Fibroblast of the aortic adventitia (primary cell): ENCODE measurements at places on chromosomes 2 and 18. TPM values are rescaled to one million over a fixed set of nuclear protein-coding genes. Genes with fewer than 3 reads are reported as not detected.

Gene ACOXL
- not detected in 2 replicates for total RNA-seq

DNA sequence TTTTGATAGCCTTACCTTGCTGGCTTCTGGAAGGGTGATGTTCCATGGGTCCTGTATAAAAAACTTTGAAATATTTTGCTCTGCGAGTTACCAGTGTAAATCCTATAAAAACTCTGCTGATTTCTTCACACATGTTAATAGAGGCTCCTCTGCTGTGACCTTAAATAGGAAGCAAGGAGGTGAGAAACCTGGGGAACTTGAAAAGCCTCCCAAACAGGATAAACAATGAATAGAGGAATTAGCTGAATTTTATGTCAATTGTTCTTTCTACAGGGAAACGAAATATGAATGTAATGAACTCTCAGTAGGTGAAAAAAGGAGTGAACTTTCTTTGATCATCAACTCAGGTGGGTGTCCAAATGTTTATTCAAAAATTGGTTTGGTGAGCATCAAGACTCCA, 10.8 kb upstream of the CCL20 start:
- no peak for DNase-seq

- no peak for DNase-seq
Observed at GRCh38 chr2:138654146-138654545, 126.0 kb downstream of the NXPH2 start.

DNA sequence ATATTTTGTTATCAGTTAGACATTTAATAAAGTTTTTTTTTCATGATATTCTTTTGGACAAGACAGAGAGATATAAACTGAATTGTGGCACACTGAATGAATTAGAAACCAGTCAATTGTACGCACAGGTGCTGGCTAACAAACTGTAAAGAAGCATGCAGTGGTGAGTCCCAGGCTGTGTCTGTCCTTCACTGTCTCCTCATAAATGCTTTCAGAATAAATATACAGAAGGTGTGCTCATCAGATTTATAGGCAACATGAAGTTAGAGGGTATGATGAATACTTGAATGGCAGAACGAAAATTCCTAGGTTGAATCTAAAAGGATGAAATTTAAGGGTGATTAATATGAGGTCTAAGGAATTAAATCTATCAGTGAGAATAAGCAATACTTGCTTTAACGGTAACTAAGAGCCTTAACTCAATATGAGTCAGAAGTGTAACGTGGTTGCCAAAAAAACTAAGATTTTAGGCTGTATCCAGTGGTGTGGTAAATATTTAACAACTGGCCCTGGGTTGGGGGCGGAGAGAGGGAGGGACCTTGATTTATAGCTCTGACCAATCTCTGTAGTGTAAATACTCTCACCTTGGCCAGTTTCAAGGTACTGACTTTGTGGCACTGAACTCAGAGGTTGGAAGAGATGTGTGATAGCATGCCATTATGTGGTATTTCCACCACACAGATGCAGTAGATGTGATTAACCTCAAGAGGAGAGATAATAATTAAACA, 41.9 kb upstream of the AAK1 start:
- DNase-seq, result peak; percentile 62

Gene ITGA4
- 8.9 and 27.6 TPM in 2 replicates for total RNA-seq

Gene TRABD2A
- 0.33 and 1.6 TPM in 2 replicates for total RNA-seq

- DNase-seq, result peak; percentile 69
Observed at GRCh38 chr2:196566961-196567666, 72.4 kb upstream of the CCDC150 start.

DNA sequence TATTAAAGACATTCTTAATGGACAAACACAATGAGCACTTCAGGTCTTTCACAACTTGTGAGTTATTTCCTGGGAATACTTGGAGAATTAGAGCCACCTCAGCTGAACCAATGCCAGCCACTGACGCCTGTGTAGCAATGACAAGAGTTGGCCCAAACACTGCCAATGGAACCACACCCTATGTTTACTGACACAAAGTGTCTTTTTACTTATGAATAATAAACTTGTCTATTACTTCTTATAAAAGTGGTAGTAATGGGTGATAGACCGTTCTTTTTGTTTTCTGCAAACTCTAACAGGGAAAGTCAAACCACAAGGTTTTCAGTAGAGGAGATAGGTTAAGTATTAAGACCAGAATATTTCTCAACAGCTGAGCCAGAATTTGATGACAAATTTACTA, 12.5 kb upstream of the CHAC2 start:
- DNase-seq, result peak; percentile 44

DNA sequence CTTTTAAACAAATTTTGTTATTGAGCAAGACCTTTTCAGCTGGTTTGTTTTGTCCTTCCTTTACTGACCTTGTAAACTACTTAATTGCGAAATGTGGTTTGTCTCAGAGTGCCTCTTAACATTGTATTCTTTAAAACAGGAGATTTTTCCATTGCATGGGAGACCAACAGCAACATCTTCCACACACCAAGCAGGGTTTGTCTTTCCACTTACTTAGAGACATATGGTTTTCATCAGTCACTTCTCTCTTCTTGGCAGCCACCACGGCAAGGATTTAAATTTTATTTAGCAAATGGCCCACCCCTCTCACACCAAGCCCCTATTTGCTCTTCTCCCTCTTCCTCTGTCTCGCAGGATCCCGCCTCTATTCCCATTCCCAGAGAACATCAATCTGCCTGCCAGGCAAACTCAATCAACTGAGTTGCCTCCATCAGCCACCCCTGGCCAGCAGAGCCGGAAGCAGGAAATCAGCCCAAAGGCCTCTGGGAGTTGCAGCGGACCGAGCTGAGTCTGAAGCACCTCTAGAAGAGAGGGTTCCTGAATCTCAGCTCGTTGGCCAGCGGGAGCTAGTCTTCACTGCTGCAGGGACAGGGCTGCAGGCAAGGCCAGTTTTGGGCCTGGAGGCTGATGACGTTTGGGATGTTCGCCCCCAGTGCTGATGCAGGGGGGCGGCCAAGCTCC, 11.3 kb upstream of the CIB4 start:
- DNase-seq, result peak; percentile 53

GRCh38 chr2:205700331-205701132, 18.2 kb downstream of the NRP2 start:
- peak; percentile 68 for DNase-seq

Gene HJURP
- total RNA-seq, result 1.1 and 34.9 TPM in 2 replicates

Gene CREG2
- total RNA-seq, result 0.25 and 1.5 TPM in 2 replicates

- no peak for DNase-seq
Observed at GRCh38 chr2:201621293-201621999, 21.9 kb downstream of the TMEM237 start.

Gene SATB2
- 2.3 and 12.7 TPM in 2 replicates for total RNA-seq

DNA sequence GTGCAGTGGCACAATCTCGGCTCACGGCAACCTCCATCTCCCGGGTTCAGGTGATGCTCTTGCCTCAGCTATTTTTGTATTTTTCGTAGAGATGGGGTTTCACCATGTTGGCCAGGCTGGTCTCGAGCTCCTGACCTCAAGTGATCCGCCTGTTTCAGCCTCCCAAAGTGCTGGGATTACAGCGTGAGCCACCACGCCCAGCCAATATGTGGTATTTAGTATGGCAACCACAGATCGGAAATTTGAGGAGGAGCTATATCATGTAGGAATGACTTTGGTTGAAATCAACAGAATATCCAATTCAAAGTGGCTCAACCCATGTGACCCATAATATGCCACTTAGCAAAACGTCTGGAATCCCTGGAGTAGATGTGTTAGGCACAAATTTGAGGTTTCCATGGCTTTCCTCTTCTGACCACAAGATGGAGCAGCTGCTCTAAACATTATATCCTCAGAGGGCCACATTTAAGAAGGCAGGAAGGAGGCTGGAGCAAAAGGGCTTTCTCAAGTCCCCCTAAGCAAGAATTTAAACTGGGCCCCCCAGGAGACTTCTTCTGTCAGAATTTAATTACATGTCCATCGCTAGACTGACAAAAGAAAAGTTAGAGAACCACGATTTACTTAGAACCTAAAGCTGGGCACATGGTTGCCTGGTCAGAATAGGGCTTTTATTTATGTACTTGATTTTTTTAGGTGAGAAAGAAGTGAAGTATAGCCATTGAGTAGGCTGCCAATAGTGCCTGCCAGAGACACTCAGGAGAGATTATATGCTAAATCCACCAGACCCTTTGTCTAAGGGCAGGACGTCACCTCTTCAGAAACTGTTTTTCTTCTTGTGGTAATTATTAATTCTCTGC, 49.6 kb upstream of the ITSN2 start:
- peak; percentile 84 for DNase-seq

Gene TEX44
- total RNA-seq, result not detected in 2 replicates

GRCh38 chr2:219155054-219155644, 5.5 kb downstream of the NHEJ1 start:
- DNase-seq, result peak; percentile 87

DNA sequence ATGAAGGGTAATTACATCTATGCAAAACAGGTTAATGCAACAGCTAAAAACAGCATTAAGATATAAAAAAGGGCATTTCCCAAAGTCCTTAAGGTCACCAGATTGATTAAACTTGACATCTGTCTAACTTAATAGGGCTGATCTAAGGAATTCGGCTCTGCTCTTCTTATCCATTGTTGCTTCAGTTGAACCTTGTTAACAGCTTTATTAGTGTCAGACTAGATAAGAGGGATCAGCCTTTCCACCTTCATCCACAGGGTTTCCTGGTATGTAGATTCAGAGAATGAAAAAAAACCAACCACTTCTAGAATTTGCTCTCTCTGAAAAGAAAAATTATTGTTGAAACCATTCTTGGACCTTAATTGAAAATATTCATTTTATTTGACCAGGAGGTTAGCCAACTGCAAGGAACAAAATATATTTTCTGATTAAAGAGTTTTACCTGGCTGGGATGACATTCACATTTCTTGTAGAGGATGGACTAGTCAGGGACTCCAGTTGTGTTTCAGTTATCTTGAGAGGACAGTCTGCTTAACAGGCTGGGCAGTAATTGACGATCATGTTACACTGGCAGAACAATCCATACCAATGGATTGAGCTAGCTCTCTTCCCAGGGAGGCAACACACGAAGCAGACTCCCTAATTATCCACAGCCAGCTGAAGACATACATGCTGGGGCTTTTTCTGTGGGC, 357.4 kb upstream of the ACVR2A start:
- DNase-seq, result no peak

DNA sequence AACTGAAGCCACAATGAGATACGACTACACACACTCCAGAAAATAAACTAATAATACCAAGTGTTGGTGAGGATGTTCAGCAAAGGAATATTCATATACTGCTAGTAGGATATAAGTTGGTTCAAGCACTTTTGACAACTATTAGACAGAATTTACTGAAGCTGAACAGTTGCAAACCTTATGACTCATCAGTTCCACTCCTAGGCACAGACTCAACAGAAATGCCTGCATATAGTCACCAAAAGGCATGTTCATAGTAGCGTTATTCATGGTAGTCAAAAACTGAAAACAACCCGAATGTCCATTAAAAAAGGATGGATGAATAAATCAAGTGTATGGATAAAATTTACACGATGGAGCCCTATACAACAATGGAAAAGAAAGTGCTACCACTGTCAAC, 232.0 kb downstream of the ANAPC1 start:
- no peak for DNase-seq

- peak; percentile 88 for DNase-seq
Observed at GRCh38 chr18:59057969-59058368, 81.7 kb upstream of the SEC11C start.

- no peak for DNase-seq
Observed at GRCh38 chr18:41587976-41588375, 367.1 kb upstream of the PIK3C3 start.

Gene SP9
- not detected in 2 replicates for total RNA-seq

- no peak for DNase-seq
Observed at GRCh38 chr18:65287652-65288051, 463.2 kb upstream of the CDH7 start.

- DNase-seq, result peak; percentile 89
Observed at GRCh38 chr18:23452728-23453679, at the start of gene RIOK3. RIOK3 (plus strand) TSS chr18:23453287; CDS start chr18:23453440, 153 bp downstream.

- DNase-seq, result no peak
Observed at GRCh38 chr18:65750389-65751154, at the start of gene CDH7. CDH7 (plus strand) TSS chr18:65751012; CDS start chr18:65762843, 11,831 bp downstream.

- DNase-seq, result peak; percentile 73
Observed at GRCh38 chr2:188518381-188518780, 226.7 kb downstream of the GULP1 start.

DNA sequence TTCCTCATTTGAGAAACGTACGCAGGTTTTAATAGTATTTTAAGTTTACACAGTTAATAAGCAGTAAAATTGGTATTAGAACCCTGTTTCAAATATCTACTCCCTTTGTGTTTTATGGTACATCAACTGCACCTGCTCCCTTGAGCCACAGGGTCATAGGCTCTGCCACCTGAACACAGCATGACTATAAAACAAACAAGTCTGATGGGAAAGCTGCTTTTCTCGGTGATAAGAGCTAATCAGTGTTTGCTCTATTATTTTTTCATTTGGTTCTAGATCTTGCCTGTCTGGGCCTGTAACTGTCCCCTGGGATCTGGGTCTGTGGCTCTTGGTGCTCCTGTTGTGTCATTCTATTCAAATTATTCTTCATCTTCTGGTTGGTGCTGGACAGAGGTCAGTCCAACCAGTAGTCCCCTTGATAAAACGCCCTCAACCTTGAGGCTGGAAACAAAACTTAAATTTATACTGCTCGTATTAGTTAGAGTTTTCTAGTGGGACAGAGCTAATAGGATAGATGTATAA, 314.8 kb upstream of the LRP1B start:
- DNase-seq, result no peak

Gene KATNAL2
- total RNA-seq, result 2.7 and 10.4 TPM in 2 replicates

DNA sequence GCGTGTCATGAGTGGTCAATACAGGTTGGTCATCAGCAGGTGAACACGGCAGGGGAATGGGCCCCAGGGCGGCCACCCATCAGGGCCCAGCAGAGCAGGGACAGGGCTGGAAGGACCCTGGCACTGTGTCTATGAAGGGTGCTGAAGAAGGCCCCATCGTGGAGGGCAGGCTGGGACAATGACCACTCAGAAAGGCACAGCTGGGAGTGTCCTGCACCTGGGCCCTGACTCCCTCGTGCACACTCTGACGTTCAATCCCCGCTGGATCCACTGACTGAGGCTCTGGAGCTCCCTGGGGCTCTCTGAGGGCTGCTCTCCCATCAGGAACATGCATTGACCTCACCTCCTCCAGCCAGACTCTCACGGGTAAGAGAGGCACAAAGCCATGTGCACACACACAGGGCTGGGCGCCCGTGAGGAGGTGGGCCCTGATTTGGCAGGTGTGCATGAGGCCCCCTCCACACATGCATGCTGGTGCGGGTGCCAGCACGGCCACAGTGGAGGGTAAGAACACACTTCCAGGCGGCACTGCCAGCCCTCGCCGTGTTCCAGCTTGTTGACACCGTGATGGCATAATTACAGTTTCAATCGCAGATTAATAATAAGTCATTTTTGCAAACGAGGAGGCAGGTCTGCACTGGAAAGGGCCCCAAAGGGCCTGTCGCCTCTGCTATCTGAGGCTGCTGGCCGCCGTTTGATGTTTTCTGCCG, 58.5 kb downstream of the SMAD7 start:
- DNase-seq, result no peak

Gene IL36G
- not detected in 2 replicates for total RNA-seq

Gene SP140
- 0.09 and 0.41 TPM in 2 replicates for total RNA-seq

GRCh38 chr2:235447210-235447609, 46.6 kb upstream of the AGAP1 start:
- DNase-seq, result no peak

- no peak for DNase-seq
Observed at GRCh38 chr2:31886700-31887099, 124.1 kb downstream of the MEMO1 start.
